Subcutaneous adipose tissue (tissue), 4 donors: ENCODE measurements at places on chromosomes 4 and X. TPM values are rescaled to one million over a fixed set of nuclear protein-coding genes. Genes with fewer than 3 reads are reported as not detected.

Gene PPP1R2C
- not detected for total RNA-seq

Gene DACH2
- not detected for total RNA-seq

Gene PLXNB3
- 8.8 TPM for total RNA-seq

Gene TSPAN7
- total RNA-seq, result 38.5 TPM

Gene TEX11
- not detected for total RNA-seq

Gene MMRN1
- total RNA-seq, result 6.5 TPM

Gene SCML2
- 2.1 TPM for total RNA-seq

Gene UGT2A1
- total RNA-seq, result not detected

Gene FANCB
- 0.94 TPM for total RNA-seq

Gene FOXR2
- total RNA-seq, result not detected

Gene CSAG3
- total RNA-seq, result not detected

Gene SH3D19
- total RNA-seq, result 269 TPM

Gene ZNF185
- total RNA-seq, result 7.0 TPM

Gene TMEM156
- total RNA-seq, result 0.49 TPM

Gene FGA
- total RNA-seq, result not detected

Gene RPS6KA6
- 0.88 TPM for total RNA-seq

Gene EDNRA
- 2.9 TPM for total RNA-seq

Gene CT55
- total RNA-seq, result not detected

Gene ANKRD50
- 14.5 TPM for total RNA-seq

Gene GAGE12E
- total RNA-seq, result not detected

Gene SMIM31
- not detected for total RNA-seq

Gene HPSE
- total RNA-seq, result 5.4 TPM

Gene VCX
- total RNA-seq, result not detected

Gene GPAT3
- total RNA-seq, result 37.5 TPM

Gene CENPVL1
- total RNA-seq, result not detected

Gene DGAT2L6
- not detected for total RNA-seq

Gene KLB
- total RNA-seq, result 50.3 TPM

Gene SHROOM3
- 0.38 TPM for total RNA-seq

Gene SLC7A11
- 0.19 TPM for total RNA-seq

Gene GIMD1
- total RNA-seq, result not detected

Gene FSTL5
- total RNA-seq, result not detected

Gene RPL39
- total RNA-seq, result 6,036 TPM

Gene CT45A3
- not detected for total RNA-seq

Gene MAPK10
- 30.6 TPM for total RNA-seq

Gene PLP1
- total RNA-seq, result 0.98 TPM

Gene FGFR3
- not detected for total RNA-seq

Gene GPR34
- 58.4 TPM for total RNA-seq

Gene KCND1
- total RNA-seq, result 1.5 TPM

Gene PABPC5
- 3.7 TPM for total RNA-seq

Gene S100P
- 3.4 TPM for total RNA-seq

Gene ERAS
- total RNA-seq, result not detected

Gene AMBN
- total RNA-seq, result not detected

Gene SMIM10
- total RNA-seq, result 10.4 TPM

Gene PTTG2
- total RNA-seq, result not detected

Gene BGN
- total RNA-seq, result 43.0 TPM

Gene SRPK3
- 0.49 TPM for total RNA-seq

Gene ADRA2C
- 3.3 TPM for total RNA-seq

Gene MAOA
- total RNA-seq, result 599 TPM

Gene TCEAL2
- total RNA-seq, result not detected

Gene HEPH
- 7.0 TPM for total RNA-seq

Gene TAB3
- total RNA-seq, result 27.5 TPM

Gene TRIML2
- not detected for total RNA-seq

Gene RNF150
- total RNA-seq, result 44.8 TPM

Gene DRP2
- total RNA-seq, result 0.22 TPM

Gene PHKA2
- total RNA-seq, result 15.0 TPM

Gene FGF13
- 13.2 TPM for total RNA-seq

Gene UGT2B10
- not detected for total RNA-seq

Gene SGMS2
- 46.3 TPM for total RNA-seq
